ENCODE measurements at places on chromosomes 3 and 15.

- H3K27me3 ChIP-seq = no peaks in the 10 kb centered on the region
- H3K4me3 ChIP-seq = no peak overlapping the region
- no peaks in the 10 kb centered on the region for H3K4me1 ChIP-seq
- DNase-seq = no peak
- peaks cover 73% of the 10 kb centered on the region for H3K36me3 ChIP-seq
Observed at GRCh38 chr3:105730801-105731354, 137.9 kb downstream of the CBLB start.

DNA sequence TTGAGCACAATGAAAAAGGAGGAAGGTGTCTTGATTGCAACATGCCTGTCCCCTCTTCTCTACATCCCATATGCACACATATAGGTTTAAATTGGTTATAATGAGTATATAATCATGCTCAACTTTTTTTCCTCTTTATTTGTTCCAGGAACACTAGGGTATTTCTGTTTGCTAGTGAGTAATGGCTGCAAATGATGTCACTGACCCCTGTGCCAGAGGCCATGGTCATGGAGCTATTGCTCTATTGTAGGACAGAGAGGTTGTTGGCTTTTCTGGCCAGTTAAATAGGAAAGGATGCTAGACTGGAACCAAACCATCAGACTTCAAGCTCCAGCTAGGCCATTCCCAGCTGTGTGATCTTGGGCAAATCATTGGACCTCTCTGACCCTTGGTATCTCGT is 9.6 kb downstream of the ARHGEF3 start:
- no peak for DNase-seq
- H3K4me1 ChIP-seq = peaks cover 22% of the 10 kb centered on the region
- H3K27ac ChIP-seq = no peak overlapping the region

DNA sequence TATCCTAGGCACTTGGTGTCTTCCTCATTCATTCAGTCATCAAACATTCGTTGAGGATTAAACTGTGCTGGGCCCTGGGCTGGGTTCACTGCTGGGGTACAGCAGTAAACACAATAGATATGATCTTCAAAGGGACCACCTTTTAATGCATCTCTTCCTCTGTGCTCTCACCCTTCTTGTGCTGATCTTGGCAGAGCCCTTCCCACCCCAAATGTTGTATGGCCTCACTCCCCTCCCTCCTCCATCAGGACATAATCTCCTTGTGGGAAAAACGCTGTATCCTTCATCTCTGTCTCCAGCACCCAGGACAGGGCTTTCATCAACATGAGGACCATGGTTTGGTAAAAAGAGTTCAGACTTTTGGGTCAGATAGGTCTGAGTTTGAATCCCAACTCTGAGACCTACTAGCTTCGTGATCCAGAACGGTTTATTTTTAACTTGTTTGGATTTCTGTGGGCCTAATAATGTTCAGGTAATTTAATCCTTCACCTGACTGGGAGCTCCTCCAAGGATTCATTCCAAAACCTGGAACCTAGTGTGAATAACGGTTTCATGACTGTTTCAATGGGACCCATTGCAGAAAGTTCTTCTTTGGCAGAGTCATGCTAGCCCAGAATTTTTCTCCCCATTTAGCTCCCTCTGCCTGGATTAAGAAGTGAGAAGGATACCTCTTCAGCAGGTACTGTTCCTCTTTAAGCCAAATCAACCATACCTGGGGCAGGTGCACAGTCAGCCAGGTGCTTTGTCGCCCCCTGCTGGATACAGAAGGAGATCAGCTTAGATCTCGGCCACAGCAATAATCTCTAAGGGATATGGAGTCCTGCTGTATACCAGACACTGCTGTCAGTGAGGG is 5.2 kb upstream of the WNT7A start:
- H3K27me3 ChIP-seq = peaks cover 94% of the 10 kb centered on the region
- H3K36me3 ChIP-seq = no peaks in the 10 kb centered on the region
- no peak overlapping the region for H3K4me3 ChIP-seq
- DNase-seq = peak; percentile 72
- peaks cover 11% of the 10 kb centered on the region for H3K4me1 ChIP-seq
- H3K27ac ChIP-seq = no peak overlapping the region

- H3K27me3 ChIP-seq = peaks cover 9% of the 10 kb centered on the region
- no peak overlapping the region for H3K4me3 ChIP-seq
- H3K27ac ChIP-seq = no peak overlapping the region
- no peaks in the 10 kb centered on the region for H3K36me3 ChIP-seq
Observed at GRCh38 chr3:64491843-64492242, 196.0 kb downstream of the ADAMTS9 start.

DNA sequence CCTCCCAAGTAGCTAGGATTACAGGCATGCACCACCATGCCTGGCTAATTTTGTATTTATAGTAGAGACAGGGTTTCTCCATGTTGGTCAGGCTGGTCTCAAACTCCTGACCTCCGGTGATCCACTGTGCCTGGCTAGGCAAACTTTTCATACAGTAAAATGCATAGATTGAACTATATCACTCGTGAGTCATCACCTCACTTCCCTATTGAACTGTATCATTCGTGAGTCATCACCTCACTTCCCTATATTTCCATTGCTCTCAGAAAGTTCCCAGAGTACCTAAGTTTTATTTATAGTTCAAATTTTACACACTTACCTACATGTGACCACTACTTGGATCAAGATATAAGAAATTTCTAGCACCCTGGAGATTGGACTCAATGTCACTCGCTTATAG is 73.6 kb upstream of the ACAD9 start:
- no peak overlapping the region for H3K27ac ChIP-seq
- no peaks in the 10 kb centered on the region for H3K27me3 ChIP-seq
- H3K4me1 ChIP-seq = peaks cover 36% of the 10 kb centered on the region
- H3K36me3 ChIP-seq = peaks cover 58% of the 10 kb centered on the region

GRCh38 chr3:118144919-118145318 is 889.7 kb downstream of the IGSF11 start:
- H3K27me3 ChIP-seq = no peaks in the 10 kb centered on the region
- no peak for DNase-seq
- no peak overlapping the region for H3K4me3 ChIP-seq

DNA sequence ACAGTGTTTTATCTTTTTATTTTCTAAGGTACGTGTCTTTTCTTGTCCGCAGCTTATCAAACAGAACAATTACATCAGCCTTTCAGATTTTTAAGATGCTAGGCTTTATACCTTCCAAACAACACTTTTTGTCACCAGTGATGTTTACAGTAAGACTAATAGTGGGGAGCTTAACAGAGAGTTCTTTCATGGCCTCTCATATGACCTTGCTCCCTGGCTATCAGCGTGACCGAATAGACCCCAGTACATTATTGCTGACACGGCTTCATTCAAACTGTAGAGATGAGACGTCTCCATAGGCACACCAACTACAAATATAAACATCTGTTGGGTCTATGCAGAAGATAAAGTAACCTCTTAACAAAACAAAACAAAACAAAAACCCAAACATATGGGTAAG is 477.6 kb upstream of the KCNMB2 start:
- H3K27ac ChIP-seq = no peak overlapping the region
- DNase-seq = no peak
- no peaks in the 10 kb centered on the region for H3K27me3 ChIP-seq
- no peak overlapping the region for H3K4me3 ChIP-seq

DNA sequence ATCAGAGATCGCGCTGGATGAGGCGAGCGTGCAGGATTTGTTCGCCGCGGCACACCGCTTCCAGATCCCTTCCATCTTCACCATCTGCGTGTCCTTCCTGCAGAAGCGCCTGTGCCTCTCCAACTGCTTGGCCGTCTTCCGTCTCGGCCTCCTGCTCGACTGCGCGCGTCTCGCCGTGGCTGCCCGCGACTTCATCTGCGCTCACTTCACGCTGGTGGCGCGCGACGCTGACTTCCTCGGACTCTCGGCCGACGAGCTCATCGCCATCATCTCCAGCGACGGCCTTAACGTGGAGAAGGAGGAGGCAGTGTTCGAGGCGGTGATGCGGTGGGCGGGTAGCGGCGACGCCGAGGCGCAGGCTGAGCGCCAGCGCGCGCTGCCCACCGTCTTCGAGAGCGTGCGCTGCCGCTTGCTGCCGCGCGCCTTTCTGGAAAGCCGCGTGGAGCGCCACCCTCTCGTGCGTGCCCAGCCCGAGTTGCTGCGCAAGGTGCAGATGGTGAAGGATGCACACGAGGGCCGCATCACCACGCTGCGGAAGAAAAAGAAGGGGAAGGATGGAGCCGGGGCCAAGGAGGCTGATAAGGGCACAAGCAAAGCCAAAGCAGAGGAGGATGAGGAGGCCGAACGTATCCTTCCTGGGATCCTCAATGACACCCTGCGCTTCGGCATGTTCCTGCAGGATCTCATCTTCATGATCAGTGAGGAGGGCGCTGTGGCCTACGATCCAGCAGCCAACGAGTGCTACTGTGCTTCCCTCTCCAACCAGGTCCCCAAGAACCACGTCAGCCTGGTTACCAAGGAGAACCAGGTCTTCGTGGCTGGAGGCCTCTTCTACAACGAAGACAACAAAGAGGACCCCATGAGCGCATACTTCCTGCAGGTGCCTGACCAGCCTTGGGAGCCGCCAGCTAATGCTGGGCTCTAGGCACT is 819 bp downstream of the KLHL40 start:
- no peak for DNase-seq
- H3K27me3 ChIP-seq = peaks cover 15% of the 10 kb centered on the region
- no peak overlapping the region for H3K27ac ChIP-seq
- H3K4me3 ChIP-seq = no peak overlapping the region
- no peaks in the 10 kb centered on the region for H3K4me1 ChIP-seq

DNA sequence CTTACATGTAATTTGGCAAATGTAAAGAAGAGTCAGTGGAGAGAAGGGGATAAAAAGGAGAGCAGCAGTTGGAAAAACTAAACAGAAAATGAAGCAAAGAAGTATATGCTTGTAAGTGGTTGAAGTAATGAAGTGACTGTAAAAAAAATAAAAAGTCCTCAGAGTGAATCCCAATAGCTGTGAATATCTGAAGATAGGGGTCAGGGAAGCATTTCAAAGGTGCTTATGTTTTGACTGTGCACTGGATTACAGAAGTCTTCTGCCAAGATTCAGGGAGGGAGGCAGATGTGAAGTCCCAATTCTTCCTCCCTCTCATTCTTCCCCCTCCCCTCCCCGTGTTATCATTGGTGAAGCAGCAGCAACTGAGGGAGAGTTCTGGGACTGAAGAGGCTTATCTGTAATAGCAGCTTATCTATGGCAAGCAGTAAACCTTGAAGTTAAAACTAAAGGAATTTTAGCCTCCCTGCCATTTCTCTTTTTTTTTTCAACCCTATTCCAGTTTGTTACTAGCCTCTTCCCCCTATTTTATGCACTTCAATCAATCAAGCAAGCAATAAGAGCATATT is 597.9 kb downstream of the IGSF11 start:
- no peak overlapping the region for H3K27ac ChIP-seq
- no peaks in the 10 kb centered on the region for H3K36me3 ChIP-seq
- no peak overlapping the region for H3K4me3 ChIP-seq
- peaks cover 3% of the 10 kb centered on the region for H3K27me3 ChIP-seq
- no peaks in the 10 kb centered on the region for H3K4me1 ChIP-seq
- no peak for DNase-seq

DNA sequence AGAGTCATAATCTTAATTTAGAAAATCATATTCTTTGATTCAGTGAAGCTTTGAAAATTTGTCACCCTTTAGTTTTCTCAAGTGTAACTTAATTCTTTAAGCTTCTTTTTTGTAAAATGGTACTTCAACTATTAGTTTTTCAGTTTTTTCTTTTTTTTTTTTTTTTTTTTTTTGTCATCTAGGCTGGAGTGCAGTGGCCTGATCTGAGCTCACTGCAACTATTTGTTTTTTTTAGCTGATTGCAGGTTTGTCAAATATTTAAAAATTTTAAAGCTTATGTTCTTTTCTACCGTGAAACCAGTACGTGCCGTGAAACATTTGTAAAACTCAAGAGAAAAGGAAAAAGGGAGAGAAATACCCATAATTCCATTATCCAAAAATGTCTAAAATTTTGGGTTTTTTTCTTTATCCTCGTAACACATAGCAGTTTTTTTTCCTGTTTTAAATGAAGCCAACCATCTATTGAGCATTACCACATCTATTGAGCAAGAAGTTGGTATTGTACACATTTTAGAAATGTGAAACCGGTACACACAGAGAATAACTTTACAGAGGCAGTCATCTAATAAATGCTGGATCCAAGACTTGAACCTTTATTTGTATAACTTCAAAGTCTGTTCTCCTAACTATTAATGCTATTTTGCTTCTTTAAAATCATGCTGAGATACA is 25.7 kb downstream of the ECT2 start:
- H3K4me1 ChIP-seq = no peaks in the 10 kb centered on the region
- no peak overlapping the region for H3K27ac ChIP-seq
- H3K36me3 ChIP-seq = peaks cover 83% of the 10 kb centered on the region
- no peaks in the 10 kb centered on the region for H3K27me3 ChIP-seq

Data from nephron progenitor cell (in vitro differentiated cells).